ENCODE measurements at places on chromosomes 5 and 9.

DNA sequence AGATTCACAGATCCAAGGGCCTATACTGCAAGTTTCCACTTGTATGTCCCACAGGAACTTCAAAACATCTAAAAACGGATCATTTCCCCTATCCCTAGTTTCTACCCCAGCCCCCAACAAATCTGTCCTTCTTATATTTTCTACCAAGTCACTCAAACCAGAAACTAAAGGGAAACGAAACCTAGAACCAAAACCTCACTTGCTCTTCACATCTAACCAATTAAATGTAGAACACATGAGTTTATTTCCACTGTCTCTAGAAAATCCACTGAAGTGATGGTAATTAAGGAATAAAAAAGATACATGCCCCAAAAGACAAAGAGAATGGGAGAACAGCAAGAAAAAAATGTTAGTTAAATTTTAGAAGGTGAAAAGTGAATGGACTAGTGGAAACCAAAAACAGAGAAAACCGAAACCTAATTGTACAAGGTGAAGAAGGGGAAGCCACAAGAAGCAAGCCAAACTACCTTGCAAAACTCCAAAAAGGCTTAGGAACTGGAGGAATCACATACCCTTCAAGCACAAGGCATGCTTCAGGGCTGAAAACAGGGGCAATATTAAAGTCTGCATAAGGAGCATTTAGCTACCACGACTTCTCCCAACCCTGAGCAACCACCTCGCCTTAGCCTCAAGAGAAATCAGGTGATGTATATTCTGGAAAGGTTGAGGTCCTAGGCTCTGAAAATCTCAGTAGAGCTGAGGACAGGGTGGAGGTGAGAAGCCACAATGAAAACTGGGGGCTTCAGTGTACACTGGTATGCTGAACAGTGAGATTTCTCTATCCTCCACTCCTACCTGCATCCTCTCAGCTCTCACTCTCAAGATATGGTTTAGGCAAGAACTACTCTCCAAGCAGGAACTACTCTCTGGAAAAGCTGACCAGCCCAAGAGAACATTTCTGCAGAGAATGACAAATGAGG is 11.1 kb downstream of the SMU1 start:
- DNase-seq: no peak

DNA sequence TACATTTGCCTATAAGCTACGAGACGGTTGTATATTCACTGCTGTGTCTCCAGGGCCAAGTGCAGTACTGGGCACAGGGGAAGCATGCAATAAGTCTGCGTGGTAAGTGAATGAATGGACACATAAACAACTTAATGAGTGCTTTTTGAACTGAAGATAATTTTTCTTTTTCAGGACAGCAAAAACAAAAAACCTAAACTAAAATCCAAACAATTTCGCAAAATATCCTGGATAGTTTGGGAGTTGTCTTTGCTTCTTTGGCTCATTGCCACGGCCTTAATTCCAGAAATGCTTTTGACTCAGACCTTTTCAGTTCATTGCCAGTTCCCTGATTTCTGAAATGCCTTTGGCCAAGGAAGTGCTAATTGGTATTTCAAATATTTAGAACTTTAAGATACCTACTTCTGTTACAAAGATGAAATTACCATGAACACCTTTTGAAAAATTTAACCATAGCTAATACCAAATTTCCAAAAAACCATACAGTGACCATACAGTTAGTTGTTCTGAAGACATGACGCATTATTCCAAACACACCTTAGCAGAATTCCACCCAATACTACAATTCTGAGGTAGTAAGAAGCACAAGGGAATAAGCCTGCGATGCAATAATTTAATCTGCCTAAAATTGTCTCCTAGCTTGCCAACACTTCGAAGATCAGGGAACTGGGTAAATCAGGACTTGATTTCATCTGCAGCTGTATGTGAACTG is 42.8 kb downstream of the TEK start:
- no peak for DNase-seq

- DNase-seq: no peak
Observed at GRCh38 chr9:37952731-37953130, 48.8 kb upstream of the SLC25A51 start.

DNA sequence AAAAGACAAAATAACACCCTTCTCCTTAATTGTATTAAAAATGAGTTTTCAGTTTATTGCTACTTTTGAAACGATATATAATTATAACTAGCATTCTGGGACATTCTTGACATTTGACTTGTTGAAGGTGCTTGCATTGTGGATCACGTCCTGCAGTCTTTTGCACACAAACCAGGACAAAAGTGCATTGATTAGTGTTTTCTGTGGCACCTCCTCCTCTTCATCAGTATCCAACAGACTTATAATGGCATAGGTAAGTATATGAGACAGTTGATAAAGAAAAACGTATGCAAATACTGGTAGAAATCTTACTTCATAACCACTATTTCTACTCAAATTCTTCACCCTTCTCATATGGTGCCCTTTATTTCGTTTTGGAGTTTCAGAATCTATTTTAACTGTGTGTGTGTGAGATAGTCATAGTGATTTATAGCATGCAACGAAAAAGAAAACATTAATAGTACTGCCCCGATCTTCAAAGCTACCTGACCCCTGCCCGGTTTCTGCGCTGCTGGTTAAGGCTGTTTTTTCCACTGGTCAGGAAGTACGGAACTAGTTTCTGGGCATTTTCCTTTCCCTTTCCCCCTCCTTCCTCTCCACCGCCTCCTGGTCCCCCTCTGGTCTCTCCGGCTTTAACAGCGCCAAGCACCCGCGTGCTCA is 639 bp upstream of the RASA1 start:
- DNase-seq: peak; percentile 39

GRCh38 chr9:137697193-137697592 is 78.4 kb downstream of the EHMT1 start:
- DNase-seq: no peak

DNA sequence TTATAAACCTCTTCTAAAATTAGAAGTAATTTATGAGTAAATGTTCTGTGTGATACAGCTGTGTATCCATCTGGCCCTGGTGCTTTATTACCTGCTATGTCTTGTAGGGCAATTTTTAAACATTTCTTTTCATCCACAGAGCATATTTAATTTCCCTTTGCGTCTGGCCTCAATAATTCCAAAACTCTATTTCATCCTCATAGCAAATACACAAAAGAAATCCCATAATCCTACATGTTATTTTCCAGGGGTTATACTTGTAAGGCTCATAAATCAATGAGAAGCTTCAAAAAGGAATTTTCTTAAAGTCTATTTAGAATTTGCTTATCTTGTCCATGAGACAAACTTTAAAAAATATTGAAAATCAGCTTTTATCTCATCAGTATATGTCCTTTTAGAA is 167.0 kb downstream of the TTC39B start:
- DNase-seq: no peak

GRCh38 chr9:13228431-13228830 is 51.1 kb downstream of the MPDZ start:
- no peak for DNase-seq

GRCh38 chr9:75490326-75490725 is 400.1 kb upstream of the PCSK5 start:
- DNase-seq: no peak

- DNase-seq: no peak
Observed at GRCh38 chr9:86040861-86041155, 58.5 kb downstream of the GOLM1 start.

DNA sequence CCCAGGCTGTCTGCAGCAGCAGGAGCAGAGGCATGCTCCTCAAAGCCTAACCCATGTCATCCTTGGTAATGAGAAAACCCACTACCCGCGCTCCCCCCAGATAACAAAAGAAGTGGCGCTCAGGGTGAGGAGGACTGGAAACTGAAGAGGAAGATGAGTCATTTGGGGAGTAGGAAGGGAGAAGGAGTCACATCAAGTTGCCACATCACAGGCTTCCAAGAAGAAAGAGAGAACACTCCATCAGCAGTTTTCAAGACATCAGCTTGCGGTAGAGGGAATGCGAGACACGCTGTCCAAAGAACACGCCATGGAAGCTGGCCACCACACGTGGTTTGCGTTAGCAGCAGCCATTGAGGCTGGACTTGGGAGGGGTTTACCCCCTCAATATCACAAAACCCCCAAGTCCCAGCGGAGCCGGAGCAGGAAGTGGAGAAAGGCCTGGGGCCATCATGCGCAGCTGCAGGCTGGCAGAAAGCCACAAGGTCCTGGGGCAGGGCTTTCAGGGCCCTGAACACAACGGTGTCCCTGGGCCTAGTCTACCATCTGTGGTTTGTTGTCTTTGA is 41.5 kb downstream of the SH3PXD2B start:
- DNase-seq: no peak

DNA sequence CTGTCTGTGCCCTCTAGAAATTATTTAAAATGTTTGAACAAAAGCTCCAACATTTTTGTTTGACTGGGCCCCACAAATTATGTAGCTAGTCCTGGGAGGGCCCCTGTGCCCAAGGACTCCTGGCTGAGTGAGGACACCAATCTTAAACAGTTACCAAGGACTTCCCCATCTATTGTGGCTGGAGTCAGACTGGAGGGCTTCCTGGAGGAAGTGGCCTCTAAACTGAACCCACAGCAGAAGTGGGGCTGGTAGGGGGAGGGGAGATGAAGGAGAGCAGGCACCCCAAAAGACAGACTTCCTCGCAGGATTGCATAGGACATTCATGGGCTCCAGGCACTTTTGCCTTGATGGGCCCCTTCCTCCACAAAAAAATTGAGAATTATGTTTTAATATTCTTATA is 8.1 kb downstream of the ADAMTS13 start:
- DNase-seq: no peak

GRCh38 chr9:27379311-27380251 is 82.6 kb upstream of the EQTN start:
- DNase-seq: no peak

DNA sequence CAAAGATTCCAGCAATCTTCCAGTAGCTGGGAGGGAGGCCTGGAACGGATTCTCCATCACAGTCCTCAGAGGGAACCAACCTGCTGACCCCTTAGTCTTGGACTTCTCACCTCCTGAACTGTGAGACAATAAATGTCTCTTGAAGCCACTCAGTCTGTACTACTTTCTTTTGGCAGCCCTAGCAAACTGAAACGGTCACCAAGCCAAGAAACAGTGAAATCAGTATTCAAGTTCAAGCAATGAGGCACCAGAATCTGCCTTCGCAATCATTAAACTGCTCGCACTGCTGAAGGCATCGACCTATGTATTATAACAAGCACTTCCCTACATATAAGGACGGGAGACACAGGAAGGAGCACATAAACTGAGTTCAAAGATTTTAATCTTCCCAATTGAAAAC is 120.6 kb upstream of the PUM3 start:
- DNase-seq: no peak

All from NCI-H1092 treated with DMSO at 0.1 percent for 48 hours (cell line).